ENCODE measurements at places on chromosomes 13 and 19.

GRCh38 chr19:52296400-52296772 is 583 bp upstream of the ZNF480 start:
- no peak for DNase-seq

DNA sequence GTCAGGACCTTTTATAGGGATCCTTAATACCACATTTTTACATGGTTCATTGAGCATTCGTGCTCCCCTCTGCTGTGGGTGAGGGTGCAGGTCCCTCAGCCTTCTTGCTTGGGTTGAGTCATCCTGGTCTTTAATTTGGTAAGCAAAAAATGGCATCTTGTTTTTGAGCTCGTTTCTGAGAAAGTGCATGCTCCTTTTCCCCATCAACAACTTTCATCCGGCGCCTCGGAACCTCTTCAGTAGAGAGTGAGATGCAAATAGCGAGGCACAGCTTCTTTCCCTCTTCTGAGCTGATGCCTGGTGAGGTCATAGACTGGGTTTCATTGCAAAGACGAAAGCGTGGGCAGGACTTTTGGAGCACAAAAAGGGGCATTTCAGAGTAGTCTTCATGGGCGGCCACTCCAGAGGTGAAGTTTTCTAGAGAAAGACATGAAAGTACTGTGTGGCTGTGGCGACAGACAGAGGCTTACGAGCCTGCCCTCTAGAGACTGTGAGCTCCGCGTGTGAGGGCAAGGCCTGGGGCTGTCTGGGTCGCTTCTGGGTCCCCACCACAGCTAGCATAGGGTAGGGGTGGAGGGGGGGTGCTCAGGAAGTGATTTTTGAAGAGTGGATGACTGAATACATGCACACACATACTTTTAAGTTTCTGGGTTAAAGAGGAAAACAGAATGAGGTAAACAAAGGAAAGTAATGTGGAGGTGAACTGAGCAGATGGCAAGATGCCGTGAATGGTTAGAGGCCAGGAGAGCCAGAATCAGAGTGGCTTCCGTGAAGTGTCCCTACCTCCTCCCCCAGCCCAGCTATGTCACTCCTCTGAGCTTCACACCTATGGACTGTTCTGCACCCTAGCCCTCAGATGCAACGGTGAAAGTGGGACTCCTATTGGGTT is 44.3 kb downstream of the BBC3 start:
- peak; percentile 79 for DNase-seq

DNA sequence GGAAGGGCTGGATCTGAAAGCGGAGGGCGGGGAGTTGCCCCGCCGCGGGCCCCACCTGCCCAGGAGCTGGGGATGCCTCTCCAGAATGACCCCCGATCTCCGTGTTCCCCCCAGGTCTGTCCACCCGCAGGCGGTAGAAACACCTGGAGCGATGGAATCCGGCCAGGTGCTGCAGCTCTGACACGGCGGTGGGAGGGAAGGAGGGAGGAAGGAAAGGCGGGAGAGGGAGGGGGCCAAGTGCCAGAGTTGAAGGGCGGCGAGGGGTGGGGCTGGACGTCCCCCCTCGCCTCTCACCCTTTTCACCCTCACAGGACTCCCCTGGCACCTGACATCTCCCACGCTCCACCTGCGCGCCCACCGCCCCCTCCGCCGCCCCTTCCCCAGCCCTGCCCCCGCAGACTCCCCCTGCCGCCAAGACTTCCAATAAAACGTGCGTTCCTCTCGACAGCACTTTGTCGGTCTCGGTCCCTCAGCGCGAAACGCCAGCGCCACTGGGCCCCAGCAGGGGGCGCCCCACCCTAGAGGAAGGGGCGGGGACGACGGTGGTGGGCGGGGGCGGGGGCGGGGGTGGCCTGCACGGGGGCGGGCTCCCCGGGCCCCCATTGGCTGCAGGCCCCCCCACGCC is 337 bp upstream of the FXYD7 start:
- peak; percentile 38 for DNase-seq

GRCh38 chr13:93797463-93797862 is 570.9 kb downstream of the GPC6 start:
- no peak for DNase-seq

- no peak for DNase-seq
Measured at GRCh38 chr13:68676513-68677115, 1431.0 kb upstream of the ATXN8OS start.

DNA sequence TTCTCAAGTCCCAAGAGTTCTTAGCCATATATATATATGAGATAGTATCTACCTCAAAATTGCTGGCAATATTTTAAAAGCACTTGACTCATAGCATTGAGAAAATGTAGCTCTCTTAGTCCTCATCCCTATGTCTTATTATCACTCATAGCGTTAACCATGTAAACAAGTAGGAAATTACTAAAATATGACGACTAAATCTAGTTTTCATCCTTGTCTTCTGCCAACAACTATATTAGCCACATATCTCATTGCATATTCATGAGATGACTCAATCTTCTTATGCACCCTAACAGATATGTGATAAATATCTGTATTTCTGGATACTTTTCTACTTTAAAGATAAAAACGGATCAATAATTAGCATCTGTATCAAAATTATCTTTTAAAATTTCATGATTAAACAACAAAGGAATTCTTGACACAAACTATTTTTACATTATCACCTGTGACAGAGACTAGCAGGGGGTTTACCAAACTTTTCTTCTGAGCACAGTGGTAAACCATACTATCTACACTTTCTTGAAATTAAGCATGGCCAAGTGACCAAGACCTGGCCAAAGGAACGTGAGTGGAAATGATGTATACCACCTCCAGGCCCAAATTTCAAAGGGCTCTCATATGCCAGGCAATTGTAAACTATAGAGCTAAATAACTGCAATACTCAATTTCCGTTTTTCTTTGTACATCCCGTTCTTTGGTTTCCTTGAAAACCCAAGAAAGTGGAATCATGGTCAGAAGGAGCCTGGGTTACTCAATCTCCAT is 45.7 kb downstream of the ZC3H13 start:
- no peak for DNase-seq

DNA sequence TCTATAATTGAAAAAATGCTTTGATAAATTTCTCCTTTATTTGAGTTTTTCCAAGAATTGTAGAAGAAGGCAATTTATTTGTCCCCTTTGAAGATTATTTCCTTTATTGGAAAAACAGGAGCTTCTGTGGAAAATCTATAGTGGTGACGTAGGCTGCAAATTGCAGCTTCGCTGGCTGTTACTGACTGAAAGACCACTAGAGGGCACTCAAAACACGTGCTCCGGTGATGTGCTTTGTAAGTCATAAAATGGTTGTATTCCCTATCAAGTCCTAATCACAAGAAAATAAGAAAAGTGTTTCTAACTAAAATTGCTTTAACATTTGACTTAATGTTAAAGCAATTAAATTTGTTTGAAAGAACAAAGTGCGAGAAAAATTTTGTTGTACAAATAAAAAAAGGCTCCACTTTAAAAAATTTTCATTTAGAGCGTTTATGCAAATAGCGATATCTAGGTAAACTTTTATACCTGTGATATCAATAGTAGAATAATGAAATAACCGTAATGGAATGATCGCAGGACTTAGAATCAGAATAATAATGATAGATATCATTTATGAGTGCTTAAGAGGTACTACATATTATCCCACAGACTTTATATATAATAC is 638.2 kb upstream of the SPRY2 start:
- no peak for DNase-seq

- peak; percentile 13 for DNase-seq
Measured at GRCh38 chr19:57708641-57709361, at the start of gene ZNF154. Gene ZNF154, minus strand, starts transcription at chr19:57709204. Its CDS starts 233 bp downstream, at chr19:57708971.

- DNase-seq = no peak
Measured at GRCh38 chr13:83340170-83340569, 542.1 kb downstream of the SLITRK1 start.

GRCh38 chr19:14672188-14672872 is 2.3 kb downstream of the ADGRE3 start:
- DNase-seq = no peak

DNA sequence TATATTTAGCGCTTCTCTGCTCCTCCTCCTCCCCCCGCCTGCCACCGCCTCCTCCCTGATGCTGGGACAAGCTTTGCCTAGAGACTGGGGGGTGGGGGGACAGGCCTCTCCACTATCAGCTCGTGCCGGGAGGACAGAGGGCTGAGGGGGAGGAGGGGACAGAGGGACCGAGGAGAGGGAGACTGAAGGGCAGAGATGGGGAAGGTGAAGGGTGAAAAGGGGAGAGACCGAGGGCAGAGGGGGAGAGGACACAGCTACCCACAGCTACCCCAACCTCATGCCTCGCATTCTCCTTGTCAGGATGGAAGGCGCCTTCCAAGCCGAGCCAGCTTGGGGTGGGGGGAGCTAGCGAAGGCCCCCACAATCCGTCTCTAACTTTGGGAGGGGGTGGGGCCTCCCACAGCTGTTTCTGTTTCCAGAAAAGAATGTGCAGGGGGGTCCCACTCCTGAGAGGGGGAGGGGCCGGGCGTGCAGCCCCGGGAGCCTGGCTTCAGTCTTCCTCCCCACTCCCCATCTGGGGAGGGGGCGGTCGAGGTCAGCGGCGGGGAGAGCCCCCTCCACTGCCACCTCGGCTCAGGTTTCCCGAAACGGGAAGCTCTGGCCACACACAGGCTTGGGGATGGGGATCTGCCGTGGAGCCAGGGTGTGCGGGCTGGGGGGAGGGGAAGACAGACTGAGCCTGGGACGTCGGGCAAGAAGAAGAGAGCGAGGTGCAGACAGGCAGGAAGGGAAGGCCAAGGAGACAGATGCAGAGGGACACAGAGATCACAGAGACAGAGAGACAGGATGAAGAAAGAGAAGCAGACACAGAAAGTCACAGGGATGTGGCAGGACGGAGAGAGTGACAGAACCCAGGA is 1.6 kb downstream of the DACT3 start:
- no peak for DNase-seq

DNA sequence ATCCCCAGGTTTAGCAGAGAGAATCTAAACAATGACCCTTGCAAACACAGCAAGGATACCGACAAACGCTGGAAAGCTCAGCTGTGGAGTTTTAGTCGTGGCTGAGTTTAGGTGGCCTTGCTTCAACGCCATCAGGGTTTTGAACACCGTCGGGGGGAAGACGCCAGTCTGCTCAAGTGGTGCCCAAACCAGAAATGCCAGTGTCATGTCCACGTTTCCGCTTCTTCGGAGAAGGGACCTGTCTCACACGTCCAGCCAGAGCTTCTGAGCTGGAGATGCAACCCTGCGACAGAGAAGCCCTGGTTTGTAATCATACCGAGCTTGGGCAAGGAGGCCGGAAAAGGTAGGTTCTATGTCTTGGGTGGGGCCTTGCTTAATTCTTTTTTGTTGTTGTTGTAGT is 42.6 kb upstream of the ATP11A start:
- DNase-seq = no peak

- DNase-seq = no peak
Measured at GRCh38 chr19:55677572-55678028, 2.6 kb downstream of the EPN1 start.

DNA sequence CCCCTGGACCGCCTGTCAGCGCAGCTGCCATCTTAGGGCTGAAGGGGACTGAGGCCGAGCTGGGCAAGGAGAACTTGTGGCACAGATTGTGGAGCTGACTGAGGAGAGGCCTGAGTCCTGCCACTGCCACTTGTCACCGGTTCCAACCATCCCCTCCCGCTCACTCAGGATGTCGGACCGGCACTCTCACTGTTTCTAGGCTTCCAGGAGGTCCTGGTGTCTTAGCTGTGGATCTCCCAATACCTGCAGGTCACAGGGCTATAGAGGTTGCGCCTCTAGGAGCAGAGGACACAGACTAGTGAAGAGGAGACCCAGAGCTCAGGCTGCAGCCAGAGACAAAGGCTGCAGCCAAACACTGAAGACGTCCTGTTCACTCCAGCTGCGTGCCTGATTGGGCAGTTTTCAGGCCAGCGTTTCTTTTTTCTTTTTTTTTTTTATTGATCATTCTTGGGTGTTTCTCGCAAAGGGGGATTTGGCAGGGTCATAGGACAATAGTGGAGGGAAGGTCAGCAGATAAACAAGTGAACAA is 15.3 kb upstream of the ZNF486 start:
- DNase-seq = no peak

- DNase-seq = no peak
Measured at GRCh38 chr19:51101171-51101865, 6.9 kb downstream of the CTU1 start.

DNA sequence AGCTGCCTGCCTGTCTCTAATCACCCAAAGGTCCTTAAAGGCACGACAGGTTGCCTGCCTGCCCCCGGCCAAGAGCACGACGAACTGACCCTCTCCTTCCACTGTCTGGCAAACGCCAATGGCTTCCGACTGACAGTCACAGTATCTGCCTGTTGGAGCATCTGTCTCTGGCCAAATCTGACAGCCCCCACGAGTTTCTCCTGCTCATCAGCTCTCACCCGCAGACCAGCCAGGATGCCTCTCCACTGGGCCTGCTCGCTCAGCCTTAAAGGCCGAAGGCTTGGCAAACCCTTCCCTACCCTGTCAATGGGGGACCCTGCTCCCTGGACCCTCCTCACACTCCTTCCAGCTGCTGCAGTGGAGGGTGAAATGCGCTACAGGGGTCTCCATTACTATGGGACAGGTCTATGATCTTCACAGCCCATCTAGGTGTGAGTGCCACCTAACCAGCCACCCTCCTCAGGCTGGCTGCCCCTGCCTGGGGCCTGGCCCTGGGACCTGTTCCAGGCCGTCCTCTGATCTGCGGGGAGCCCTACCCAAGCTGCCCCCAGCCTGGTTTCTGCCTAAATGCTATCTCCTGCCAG is 932 bp downstream of the FAM83E start:
- DNase-seq = no peak

- no peak for DNase-seq
Measured at GRCh38 chr13:96243376-96243775, 153.5 kb downstream of the HS6ST3 start.

DNA sequence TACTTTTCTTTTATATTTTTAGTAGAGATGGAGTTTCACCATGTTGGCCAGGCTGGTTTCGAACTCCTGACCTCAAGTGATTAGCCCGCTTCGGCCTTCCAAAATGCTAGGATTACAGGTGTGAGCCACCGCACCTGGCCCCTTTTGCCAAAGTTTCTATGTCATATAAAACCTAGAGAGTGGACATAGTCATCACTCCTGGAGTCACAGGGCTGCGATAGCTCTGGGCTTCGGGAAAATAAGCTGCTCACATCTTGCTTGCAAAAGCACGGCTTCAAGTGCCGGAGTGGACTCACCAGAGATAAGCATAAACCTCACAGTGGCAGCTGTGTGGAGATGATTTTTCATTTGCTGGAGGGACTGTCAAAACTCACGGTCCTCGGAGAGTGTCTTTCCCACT is 171.2 kb downstream of the TEX29 start:
- DNase-seq = no peak
